ENCODE measurements at places on chromosomes 5 and 9.

- DNase-seq: no peak
Measured at GRCh38 chr9:28264368-28264767, 691.1 kb upstream of the C9orf72 start.

- DNase-seq: no peak
Measured at GRCh38 chr9:133886563-133887501, 105.3 kb downstream of the VAV2 start.

DNA sequence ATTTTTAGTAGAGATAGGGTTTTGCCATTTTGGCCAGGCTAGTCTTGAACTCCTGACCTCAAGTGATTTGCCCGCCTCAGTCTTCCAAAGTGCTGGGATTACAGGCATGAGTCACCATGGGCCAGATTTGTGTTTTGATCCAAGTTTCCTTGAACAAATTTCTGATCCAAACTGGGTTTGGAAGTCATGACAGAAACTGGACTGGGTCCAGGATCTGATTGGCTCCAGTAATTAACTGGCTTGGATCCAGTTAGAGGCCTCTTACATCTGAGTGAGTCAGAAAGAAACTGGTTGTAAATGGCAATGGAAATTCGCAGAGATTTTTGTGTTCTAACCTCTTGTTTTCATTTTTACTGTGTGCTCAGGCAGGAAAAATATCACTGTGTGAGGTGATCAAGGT lies 141.6 kb downstream of the SLC25A46 start:
- DNase-seq: no peak

DNA sequence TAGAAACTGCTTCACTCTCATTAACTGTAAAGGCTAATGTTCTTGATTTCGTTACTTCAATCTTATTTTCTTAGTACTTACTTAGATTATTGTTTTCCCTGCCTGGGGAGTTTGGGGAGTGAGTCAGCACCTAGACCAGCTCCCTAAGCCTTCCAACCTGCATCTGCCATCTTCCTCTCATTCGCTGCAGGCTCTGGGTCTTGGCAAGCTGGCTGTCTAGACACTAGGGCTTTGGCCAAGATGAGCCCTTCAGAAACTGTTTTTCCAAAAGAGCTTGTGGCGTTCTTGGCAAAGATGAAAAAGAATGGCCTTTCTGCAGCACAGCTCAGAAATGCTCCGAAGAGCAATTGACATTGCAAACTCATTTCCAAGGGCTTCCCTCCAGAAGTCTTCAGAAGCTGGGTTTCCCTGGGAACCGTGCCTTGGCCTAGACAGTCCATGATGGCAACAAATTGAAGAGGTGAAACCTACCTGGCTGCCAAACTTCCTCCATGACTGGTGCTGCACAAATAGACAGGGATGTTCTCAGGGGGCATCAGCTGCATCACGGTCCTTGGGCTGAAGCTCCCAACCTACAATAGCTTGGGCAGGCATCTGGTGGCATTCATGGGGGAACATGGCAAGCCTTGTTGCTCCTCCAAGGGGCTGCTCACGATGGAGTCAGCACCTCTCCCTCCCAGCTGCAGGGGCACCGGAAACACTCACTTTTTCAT lies 76.6 kb downstream of the NSUN2 start:
- DNase-seq: no peak

GRCh38 chr5:17314907-17315471 lies 97.6 kb downstream of the BASP1 start:
- no peak for DNase-seq

GRCh38 chr9:81213456-81213855 lies 475.9 kb downstream of the TLE1 start:
- no peak for DNase-seq

DNA sequence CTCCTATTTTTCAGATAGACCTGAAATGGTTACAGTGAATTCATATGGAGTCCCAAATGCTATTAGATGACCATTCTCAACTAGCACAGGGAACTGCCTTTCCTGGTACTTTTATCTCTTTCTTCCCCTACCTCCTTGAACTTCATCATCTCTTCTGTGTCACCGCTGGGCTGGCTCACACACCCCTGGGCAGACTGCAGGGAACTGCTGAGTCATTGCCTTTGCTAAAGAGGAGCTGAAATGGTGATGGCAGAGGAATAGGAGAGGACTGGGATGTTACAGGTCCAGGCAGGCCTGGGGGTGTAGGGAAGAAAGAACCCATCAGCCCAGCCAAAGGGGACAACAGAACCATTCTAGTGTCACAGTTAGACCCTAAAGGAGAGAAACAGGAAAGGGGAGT lies 322.3 kb downstream of the ASTN2 start:
- no peak for DNase-seq

DNA sequence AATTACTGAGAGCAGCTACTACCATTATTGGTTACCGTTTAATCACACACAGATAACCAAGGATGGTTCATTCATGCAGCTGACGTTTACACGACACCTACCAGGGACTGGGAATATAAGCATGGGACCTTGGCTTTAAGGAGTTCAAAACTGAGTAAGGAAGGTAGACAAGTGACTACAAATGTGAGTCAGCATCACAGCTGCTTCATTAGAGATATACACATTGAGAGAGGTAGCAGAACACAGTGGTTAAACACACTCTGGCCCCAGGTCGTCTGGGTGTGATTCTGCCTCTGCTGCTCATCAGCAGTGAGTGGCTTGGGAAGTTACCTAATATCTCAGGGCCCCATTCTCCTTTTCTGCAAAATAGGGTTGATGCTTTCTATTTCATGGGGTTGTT lies 268.6 kb downstream of the NR3C1 start:
- no peak for DNase-seq

GRCh38 chr5:88691230-88691582 lies 191.8 kb downstream of the MEF2C start:
- DNase-seq: no peak

- DNase-seq: no peak
Measured at GRCh38 chr5:163475411-163475810, 15.0 kb downstream of the HMMR start.

DNA sequence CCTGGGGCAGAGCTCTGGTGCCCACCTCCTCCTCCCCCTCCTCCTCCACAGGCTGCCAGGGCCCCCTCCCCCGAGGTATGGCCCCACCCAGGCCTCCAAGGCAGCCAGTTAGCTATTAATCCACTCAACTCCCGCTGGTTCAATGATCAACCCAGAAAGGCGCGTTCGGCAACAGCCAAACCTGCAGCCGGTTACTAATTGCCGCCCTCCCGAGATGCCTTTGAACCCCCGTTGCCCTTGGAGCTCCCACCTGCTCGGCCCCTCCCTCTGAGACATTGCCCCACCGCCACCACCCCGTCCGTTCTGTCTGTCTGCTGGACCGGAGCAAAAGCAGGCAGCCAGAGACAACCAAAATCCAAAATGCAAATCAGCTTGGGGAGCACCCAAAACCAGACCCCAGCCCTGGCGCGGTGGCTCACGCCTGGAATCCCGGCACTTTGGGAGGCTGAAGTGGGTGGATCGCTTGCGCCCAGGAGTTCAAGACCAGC lies 25.8 kb downstream of the NOTCH1 start:
- DNase-seq: no peak

- no peak for DNase-seq
Measured at GRCh38 chr5:16881251-16881650, 54.8 kb downstream of the MYO10 start.

GRCh38 chr5:135005076-135005475 lies 29.0 kb downstream of the PITX1 start:
- no peak for DNase-seq

- DNase-seq: no peak
Measured at GRCh38 chr5:39411061-39411460, 13.7 kb downstream of the DAB2 start.

- DNase-seq: no peak
Measured at GRCh38 chr9:38391278-38392118, 1.0 kb upstream of the ALDH1B1 start.

DNA sequence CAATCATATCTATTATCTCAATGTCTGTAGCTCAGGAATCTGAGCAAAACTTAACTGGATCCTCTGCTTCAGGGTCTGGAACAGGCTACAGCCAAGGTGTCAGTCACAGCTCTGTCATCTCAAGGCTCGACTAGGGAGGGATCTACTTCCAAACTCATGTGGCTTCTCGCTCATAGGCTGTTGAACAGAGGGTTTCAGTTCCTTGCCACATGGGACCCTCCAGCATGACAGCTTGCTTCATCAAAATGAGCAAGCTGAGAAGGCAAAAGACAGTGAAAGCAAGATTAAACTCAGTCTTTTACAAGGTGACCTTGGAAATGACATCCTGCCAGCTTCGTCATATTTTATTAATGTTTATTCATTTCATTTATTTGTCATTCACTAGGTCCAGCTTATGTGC lies 111.7 kb downstream of the GADD45G start:
- DNase-seq: no peak

- no peak for DNase-seq
Measured at GRCh38 chr9:125021069-125021468, 80.2 kb upstream of the GOLGA1 start.

DNA sequence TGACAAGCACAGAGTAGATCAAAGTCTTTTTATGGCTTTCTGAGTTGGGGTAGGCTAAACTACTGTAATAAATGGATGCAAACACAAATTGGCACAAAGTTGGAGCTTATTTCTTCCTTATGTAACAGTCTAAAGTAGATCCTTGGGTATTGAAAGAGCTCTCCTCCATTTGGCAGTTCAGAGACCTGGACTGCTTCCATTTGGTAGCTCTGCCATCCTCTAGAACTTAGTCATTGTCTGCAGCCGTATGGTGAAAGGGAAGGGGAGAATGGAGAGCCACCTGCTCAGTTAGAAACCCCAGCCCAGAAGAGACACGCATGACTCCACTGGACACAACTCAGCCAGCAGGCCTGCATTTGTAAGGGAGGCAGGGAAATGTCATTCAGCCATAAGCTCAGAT lies 345.0 kb downstream of the DMAC1 start:
- no peak for DNase-seq

DNA sequence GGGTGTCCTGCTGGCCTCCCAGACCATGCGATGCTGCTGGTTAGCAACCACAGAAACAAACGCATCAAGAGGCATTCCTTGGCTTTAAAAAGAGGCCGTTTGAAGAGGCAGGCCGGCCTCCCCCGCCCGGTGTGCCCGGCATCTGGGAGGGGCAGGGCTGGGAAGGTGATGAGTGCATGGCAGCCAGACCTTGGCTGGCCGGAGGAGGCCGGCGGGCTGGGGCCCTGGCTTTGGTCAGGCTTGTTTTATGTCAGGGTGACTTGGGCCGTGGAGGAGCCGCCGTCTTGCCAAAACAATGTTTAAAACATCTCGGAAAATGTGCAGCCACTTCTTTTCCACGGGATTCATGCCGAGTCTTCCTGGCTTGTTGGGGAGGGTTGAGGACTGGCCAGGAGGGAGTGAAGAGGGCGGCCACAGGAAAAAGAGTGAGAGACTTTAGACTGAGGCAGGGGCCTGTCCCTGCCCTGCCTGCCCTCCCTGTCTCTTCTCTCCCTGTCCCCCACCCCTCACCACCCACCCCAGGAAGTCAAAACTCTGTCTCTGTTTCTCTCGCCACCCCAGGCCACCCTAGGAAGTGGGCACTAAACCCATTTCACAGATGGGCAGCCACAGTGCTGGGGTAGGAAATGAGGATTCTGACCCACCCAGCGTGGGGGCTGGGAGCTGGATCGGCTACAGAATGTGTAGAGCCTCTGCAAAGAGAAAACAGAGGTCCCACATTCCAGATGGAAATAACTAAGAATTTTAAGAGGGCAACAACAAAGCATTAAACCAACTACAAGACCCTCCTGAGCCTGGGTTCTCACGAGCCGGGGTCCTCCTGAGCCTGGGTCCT lies 143.0 kb downstream of the RXRA start:
- DNase-seq: no peak

DNA sequence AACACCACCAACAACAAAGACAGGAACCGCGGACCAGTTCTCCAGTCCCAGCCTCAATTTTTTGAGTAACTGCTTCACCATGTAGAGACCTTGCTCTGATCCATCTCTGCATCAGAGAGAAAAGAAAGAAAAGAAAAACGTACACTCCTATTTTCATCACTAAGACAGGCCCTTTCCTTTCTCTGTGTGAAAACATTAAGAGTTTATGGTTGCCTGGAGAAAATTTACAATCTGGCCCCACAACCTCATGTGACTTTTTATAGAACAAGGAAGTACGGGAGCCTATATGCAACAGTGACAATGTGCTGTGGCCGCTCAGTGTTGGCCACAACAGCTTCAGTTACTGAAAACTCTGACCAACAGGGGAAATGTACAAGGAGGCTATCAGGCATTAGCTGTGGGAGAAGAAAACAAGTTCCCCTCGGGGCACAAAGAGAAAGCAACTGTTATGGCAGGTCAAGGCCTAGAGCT lies 272.9 kb upstream of the PTGER4 start:
- DNase-seq: no peak

DNA sequence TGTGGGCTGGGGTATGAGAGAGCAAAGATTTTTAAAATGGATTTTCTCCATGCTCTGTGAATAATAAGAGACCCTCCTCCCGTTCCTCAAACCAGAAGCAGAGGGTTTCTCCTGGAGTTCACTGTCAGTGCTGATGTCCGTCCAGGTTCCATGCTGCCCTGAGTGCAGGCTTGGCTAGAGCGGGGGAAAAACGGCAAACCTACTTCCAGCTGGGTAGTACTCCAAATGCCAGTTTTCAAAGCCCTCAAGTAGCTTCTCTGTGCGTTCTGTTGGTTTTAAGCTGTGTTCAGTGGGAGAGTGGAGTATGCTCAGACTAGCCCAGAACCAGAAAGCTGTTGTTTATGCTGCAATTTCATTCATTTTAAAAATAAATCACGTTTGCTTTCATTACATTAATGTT lies 40.3 kb downstream of the RASGEF1C start:
- DNase-seq: no peak

DNA sequence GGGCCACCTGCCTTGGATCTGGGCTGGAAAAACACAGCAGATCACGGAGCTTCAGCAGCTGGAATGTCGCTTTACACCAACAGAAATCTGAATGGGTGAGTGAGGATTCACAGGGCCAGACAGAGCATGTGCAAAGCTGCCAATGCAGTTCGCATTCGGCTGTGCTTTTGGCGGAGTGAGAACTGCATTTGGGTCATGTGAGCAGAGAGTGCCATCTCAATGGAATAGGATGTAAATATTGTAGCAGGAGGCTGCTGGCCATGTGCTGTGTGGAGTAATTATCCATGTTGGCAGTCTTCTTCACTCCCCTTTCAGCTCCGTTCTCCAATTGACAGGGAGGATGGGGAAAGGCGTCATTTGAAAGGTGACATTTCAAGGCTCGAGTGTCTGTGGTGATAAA lies at the start of gene ANKRD55:
ANKRD55 (minus strand) TSS at position 101 of the 400 bp plus-strand sequence. CDS start 417 bp downstream, outside the sequence.
- DNase-seq: no peak

DNA sequence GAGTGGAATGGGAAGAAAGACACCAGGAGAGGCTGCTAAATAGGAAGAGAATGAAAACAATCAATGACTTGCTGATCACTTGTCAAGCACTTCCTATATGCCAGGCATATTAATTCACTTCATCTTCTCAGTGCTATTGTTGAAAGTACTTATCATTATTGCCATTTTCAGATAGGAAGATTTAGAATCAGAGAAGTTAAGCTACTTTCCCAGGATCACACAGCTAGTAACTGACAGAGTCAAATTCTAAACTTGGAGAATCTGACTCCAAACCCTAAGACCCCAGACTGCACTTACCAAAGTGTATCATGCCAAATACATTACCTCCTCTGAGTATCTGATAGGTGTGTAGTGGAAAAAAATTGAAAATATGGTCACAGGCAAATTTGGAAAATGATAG lies 236.3 kb downstream of the SPOCK1 start:
- no peak for DNase-seq
